ENCODE measurements at places on chromosomes 2 and 18.

DNA sequence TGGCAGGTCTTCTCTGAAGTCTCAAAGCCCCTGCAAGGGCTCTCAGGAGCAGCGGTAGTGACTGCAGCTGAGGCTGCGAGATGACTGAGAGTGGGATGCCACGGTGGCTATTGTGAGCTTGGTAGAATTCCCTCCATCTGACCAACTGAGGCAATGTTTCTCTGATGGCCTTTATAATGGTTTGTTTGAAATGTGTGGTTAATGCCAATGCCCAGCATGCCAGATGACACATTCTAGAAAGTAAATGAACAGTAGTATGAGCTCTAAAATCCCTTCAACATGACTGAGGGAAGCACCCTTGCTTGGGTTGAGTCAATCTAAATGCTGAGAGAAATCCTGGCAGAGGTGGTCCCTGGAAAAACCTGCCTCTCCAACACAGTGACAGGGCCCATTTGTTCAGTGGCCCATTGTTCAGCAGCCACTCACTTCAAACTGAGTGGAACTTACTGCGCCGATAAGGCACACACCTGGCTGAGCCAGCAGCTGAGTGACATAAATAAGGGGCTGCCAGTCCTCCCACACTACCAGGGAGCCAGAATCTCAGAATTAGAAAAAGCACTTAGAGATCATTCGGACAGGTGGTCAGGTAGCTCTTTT lies 31.7 kb downstream of the SULT1C2 start:
- no peak for DNase-seq

DNA sequence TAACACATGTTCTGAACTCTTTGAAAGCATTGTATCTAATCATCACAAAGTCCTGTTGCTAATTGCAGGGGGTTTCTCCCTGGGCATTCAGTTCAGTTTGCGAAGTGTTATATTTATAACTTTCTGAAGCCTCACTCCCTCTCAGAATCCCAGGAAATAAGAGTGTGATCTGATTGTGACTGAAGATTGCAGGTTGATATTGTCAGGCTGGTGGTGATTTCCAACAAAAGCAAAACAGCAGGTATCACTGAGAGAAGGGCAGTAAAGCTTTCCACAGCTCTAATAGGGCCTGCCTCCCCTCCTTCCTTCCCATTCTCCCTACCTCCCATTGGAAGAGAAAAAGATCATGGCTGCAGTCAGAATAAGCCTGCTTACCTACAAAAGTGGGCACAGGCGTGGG lies 466.7 kb upstream of the FSHR start:
- no peak for DNase-seq

DNA sequence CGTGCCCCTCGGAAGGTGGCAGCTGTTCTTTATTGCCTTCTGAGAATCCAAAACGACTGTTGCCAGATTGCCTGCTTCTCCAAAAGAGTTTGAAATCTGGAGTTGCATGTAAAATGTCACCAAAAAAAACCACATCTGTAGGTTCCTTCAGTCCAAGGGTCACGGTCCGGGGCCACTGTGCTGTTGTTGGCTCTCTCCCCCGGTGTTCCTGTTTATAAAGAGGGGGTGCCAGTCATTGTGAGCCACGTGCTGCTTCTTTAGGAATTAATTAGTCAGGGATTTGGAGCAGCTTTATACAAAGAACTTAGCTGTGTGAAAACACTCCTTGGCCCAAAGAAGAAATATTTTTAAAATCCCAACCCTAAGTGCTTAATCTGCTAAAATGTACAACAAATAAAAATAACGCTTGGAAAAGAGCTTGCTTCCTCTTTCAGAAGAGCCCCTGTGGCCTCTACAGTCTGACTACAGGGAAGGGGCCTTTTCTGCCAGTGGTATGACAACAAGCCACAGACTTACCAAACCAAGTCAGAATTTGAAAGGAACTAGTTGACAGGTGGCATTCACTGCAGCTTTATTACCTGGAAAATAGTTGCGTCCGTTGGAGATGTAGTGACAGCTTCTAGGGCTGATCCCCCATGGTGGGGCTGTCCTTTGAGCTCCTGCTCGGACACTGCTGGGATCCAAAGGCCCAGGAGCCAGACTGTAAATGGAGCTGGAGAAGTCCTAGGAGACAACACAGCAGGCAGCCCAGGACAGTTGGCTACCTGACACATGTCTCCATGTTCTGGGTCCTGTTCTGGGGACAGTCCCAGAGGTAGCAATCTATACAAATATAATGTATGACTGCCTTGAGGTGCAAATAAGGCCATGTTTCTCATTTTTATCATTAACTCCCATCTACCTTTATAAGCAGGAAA lies 84.5 kb upstream of the SLC1A4 start:
- no peak for DNase-seq

- no peak for DNase-seq
Measured at GRCh38 chr18:12342661-12343060, 34.4 kb downstream of the AFG3L2 start.

- no peak for DNase-seq
Measured at GRCh38 chr18:23887493-23887892, 127.1 kb upstream of the TTC39C start.

DNA sequence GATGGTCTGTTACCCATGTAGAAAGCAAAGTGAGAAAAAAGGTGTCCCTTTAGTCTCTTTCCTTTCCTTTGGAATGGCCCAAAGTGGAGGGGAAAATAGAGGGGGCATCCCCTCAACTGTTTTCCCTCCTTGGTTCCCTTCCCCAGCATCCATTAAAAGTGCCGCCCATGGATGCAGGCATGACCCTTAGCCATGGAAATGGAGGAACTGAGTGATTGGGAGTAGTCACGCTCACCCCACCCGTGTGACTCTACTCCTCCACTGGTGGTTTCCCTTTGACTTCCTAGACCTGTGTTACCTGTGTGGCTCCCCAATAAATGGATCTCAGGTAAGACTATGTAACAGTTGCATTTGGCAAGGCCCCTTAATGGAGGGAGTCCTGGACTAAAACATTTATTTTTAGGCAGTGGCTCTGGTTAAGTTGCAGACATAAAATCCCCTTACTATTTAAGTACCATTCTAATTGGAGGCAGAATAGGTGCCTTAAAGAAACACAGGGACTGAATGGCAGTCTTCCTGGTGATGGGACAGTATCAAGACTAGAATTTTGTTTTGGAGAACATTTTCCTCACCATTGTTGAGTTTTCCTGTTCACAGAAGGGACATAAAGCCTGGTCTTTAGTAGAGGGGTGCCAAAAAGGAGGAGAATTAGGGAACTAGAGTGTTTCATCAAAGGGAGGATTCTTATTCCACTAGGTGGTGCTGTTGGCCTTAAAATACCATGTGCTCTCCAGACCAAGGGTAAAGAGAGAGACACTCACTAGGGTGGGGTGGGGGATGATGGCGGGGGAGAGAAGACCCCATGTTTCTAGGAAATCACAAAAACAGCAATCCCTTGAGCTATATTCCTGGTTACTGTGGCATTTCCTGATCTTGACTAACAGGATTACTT lies 25.7 kb upstream of the PLA2R1 start:
- peak; percentile 14 for DNase-seq

GRCh38 chr2:101361522-101361921 lies 25.8 kb downstream of the CREG2 start:
- DNase-seq, result no peak

DNA sequence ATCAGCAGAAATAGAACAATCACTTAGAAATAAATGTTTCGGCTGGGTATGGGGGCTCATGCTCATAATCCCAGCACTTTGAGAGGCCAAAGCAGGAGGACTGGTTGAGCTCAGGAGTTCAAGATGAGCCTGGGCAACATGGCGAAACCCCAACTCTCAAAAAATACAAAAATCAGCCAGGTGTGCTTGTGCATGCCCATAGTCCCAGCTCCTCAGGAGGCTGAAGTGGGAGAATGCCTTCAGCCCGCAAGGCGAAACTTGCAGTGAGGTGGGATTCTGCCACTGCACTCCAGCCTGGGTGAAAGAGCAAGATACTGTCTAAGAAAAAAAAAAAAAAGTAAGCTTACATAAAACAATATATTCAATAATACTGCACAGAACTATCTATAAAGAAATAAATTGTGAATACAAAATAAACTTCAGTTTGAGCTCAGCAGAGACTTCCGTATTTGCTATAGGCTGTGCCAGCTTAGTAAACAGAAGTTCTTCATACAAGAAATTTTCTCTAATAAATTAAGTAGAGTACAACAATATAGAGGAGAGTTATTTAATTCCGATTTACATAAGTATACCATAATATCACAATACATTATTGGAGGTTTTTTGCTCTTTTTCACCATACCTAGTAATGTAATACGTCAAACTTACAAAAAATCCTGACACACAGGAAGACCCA lies 43.6 kb downstream of the SRBD1 start:
- DNase-seq, result no peak

- DNase-seq, result peak; percentile 61
Measured at GRCh38 chr18:48538531-48539405, at the start of gene CTIF. CTIF (plus strand) TSS chr18:48539031; CDS start chr18:48619566, 80,535 bp downstream.

DNA sequence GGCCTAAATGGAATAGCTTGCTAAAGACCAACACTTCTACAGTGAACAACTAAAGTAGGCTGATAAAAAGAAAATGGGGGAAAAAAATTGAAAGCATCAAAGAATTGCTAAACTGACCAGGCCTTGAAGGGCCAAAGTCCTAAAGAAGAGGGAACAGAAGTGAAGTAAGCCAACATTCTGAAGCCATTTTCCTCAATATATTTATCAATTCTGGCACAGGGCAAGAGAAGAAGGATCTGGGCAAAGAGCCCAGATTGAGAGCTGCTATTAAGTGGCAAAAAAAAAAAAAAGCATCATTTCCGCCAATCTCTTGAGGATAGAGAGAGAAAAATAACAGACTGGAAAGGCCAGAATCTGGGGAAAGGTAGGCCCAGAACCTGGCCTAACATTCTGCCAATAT lies 25.7 kb downstream of the FANCL start:
- no peak for DNase-seq

- no peak for DNase-seq
Measured at GRCh38 chr2:223669453-223670225, 67.5 kb upstream of the SCG2 start.

DNA sequence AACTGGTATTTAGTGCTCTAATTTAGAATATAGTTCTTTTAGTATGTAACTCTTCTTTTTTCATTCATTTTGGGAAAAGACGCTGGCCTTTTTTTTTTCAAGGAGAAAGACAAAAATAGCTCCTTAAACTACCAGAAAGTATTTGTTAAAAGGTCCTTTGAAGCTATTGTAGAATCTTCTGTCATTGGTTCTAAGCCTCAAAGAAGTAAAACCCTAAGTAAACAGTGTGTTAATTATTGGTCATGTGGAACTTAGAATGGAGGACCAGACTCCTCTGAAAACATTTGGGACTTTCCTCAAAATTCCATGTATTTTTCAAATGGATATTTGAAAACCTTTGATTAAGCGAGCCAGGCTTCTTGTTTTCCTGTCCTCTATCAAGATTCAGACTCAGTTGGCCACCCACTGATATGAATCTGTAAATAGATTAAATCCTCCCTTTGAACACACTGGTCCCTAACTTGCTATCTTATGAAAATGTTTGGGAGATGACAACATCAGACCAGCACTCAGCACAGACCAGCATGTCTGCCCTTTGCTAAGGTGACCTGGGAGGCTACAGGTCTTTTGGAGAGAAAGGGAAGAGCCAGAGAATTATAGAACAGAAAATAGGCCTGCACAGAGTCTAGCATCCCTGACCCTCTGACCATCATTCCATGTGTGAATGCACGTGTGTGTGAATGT lies 120.3 kb upstream of the GATA6 start:
- no peak for DNase-seq

GRCh38 chr18:75076286-75076685 lies 132.7 kb downstream of the PTGR3 start:
- no peak for DNase-seq

- no peak for DNase-seq
Measured at GRCh38 chr18:58989184-58989759, 124.6 kb downstream of the ZNF532 start.

DNA sequence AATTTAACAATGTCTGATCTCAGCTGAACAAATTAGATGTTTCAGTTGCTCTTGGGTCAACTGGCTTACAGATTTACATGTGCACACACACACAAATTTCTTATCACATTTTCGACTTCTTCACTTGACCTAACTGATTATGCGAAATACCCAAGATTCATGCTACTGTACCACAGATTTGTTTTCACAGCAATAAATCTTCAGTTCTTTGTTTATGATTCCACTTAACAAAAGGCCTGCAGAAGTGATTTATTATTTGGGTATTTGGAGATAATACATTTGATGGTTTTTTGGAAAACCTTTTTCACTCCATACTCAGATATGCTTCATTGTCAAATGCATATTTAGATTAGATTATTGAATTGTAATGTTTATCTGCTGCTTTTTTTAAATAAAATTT lies 129.0 kb downstream of the GALNT1 start:
- no peak for DNase-seq

DNA sequence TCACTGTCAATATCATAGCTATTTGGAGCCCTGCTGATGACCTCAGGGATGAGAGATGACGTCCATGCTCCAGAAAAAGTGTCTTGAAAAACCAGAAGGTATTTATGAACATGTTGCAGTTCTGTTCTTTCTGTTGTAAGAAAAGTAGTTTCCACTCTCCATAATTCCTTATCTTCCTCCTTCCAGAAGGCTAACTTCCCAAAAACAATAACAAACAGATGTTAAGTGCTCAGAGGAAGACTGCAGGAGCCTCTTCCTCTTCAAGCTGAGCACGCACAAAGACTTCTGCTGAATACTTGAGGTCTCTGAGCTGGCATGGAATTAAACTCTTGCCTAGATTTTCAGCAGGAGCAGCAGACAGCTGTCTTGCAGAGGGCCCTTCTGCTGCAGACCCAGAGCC lies 434.5 kb upstream of the KLHL29 start:
- DNase-seq, result no peak

DNA sequence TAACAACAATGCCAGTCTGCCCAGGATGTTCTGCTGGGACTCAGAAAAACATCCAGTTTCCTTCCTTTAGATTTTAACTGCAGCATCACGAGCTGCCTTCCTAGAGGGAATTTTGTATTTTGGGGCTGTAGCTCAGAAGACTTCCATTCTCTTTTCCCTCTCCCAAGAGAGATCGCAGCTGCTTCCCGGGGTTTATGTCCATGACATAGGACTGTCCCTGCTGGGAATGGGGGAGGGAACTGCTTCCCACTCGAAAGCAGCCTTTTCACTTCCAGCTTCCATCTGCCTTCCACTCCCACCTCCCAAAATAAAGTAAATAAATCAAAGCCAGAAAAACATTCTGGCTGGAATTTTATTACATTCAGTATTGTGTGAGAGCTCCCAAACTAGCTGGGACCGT lies 52.4 kb downstream of the LIMS1 start:
- no peak for DNase-seq

DNA sequence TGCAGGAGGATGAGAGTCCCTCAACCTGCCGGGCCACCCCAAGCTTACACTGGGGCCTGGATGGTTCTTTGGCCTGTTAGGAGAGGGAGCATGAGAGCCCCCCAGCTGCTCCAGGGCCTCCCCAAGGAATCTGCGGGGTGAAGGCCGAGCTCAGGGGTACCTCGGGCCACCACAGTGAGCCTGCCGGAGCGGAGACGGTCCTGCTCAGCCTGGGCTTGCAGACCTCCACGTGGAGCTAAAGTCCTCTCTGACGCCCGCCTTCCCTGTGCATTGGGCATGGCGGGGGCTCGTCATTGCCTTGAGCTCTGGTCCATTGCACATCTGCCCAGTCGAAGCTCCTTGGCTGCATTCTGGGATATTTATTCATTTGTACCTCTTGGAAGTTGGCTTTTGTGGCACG lies 62.7 kb downstream of the ASB1 start:
- no peak for DNase-seq
